ENCODE measurements at places on chromosomes 1 and 21. TPM values are rescaled to one million over a fixed set of nuclear protein-coding genes. Genes with fewer than 3 reads are reported as not detected.

AKR7A3 gene
- total RNA-seq = not detected

NR5A2 gene
- total RNA-seq = not detected

ATP5IF1 gene
- total RNA-seq = 187 TPM

BCAN gene
- not detected for total RNA-seq

PDC gene
- not detected for total RNA-seq

CD1E gene
- total RNA-seq = not detected

FMOD gene
- not detected for total RNA-seq

SPRR5 gene
- not detected for total RNA-seq

MAB21L3 gene
- total RNA-seq = not detected

GOLT1A gene
- total RNA-seq = 1.2 TPM

FTCD gene
- not detected for total RNA-seq

SH2D1B gene
- not detected for total RNA-seq

RUSC1 gene
- 43.4 TPM for total RNA-seq

CACYBP gene
- 166 TPM for total RNA-seq

COL24A1 gene
- total RNA-seq = not detected

FHL3 gene
- 21.5 TPM for total RNA-seq

RIPK4 gene
- total RNA-seq = 1.3 TPM

Measured in neural progenitor cell (in vitro differentiated cells).